ENCODE measurements at places on chromosomes 7 and 10.

DNA sequence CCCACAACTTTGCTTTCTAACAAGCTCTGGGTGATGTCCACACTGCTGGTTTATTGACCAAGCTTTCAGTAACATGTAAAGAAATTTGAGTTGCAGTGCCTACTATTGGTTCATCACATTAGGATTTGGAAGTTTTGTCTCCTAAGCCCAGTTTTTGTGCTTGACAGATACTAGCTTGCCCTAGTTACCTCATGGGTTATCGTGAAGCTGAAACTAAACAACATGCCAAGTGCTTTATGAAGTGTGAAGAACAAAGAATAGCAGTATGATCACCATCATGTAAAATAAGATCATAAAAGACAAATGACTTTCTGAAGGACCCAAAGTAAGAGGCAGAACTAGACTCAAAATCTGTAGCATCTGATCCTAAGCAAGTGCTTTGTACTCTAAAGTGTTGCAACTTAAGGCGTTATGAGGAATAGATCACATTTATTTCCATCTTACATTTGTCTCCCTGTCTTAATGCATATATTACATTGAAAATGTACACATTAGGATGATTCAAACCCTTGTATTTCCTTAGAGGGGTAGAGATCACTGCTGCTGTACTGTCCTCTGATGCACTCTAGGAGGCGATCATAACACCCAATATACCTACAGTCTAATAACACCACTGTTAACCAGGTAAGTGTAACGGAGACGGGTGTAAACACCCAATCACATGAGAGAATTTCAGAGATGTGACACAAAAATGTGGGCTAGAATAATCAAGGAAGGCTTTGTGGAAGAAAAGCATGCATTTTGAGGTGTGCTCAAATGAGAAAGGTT lies 71.3 kb downstream of the NRCAM start:
- no peak for DNase-seq

- DNase-seq, result no peak
Measured at GRCh38 chr7:99557196-99557607, 1.2 kb upstream of the ZNF655 start.

DNA sequence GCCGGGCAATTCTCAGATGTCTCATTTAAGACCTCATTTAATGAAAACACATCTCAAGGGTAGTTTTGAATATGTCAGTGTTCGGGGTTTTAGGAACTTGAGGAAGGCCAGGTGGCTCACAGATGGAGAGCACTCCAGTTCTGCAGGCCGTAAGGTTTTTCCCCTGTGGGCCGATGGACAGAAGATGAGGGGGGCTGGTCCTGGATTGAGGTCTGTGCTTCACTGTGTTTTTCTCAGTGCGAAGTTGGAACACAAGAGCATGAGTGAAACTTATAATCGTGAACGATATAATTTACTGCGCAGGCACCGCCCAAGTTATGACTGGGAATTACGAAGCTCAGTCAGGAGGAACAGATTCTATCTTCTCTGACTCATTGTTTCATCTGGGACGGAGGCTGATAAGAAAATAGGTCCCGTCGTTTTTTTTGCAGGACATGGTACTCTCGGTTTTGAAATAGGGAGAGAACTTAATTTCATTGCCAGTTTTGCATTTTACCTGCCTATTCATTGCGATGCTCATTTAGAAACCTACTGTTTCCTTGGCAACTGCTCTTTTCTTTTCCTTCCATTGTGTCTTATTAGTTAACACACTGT lies 591.0 kb upstream of the PFKP start:
- DNase-seq, result no peak

GRCh38 chr10:76086761-76087639 lies 655.6 kb downstream of the LRMDA start:
- no peak for DNase-seq

- DNase-seq, result no peak
Measured at GRCh38 chr7:144941127-144941526, 105.3 kb upstream of the TPK1 start.

- DNase-seq, result no peak
Measured at GRCh38 chr10:65838811-65839210, 1087.0 kb upstream of the LRRTM3 start.

DNA sequence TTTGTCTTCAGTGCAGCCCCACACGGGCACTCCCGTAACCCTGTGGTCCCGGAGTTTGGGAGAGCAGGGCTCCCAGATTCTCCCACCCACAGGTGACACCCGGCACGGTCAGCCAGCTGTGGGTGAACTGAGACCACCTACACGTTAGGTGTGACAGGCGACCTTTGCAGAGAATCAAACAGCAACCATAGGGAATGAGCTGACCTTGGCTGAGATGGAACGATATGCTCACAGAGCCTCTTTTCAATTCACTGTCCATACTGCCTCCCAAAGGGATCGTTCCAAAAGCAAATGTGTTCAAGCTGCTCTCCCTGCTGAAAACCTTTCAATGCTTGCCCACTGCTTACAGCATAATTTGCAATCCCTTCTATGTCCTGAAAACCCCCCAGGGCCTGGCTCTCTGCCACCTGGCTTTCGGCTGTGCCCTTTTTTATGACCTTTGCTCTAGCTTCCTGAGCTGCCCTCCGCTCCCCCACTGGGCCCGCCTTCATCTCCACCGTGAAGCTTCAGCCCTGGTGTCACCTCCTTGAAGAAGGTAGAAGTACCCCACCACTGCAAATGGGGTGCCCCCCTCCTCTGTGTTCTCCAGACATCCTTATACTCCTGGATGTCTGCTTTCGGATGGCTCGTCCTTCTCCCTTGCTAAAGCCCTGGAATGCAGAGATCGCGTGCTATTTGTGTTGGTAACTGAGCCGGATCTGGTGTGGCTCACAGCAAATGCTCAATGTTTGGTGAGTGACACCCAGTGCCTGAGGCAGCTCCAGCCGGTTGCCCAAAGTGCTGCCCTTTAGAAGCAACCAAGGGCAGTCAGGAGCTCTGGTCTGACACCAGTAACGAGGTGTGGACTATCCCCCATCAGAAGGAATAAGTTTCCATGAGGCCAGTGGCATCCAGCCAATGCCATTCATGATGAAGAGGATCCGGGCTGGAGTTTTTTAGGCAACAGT lies 90.4 kb downstream of the KIAA1549 start:
- peak; percentile 92 for DNase-seq

DNA sequence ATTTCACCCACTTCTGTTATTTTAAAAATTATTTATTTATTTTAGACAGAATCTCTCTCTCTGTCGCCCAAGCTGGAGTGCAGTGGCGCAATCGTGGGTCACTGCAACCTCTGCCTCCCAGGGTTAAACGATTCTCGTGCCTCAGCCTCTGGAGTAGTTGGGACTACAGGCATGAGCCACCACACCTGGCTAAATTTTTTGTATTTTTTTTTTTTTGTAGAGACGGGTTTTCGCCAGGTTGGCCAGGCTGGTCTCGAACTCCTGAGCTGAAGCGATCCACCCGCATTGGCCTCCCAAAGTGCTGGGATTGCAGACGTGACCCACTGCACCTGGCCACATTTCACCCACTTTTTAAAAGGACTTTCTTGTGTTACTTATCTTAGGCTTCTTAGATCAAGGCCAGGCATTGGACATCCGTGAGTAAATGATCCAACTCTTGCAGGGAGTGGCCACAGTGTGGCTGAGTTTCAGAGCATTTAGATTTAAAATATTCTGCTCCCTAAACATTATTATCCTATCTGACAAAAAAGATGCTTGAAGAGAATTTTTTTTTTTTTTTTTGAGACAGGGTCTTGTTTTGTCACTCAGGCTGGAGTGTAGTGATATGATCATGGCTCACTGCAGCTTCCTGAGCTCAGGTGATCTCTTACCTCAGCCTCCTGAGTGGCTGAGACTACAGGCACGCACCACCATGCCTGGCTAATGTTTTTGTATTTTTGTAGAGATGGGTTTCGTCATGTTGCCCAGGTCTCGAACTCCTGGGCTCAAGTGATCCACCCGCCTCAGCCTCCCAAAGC lies 14.4 kb downstream of the SNX10 start:
- DNase-seq, result no peak

DNA sequence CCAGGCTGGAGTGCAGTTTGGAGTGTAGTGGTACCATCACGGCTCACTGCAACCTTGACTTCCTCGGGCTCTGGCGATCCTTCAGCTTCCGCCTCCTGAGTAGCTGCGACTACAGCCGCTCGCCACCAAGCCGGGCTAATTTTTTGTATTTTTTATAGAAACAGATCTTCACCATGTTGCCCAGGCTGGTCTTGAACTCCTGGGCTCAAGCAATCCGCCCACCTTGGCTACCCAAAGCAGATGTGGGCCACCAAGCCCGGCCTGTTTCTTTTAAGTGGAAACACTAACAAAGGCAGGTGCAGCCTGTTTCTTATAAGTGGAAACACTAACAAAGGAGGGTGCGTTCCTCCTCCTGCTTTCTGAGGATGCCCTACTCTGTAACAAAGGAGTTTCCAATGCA lies 18.2 kb downstream of the PRF1 start:
- DNase-seq, result no peak

GRCh38 chr10:4070184-4070583 lies 285.2 kb upstream of the KLF6 start:
- DNase-seq, result no peak

DNA sequence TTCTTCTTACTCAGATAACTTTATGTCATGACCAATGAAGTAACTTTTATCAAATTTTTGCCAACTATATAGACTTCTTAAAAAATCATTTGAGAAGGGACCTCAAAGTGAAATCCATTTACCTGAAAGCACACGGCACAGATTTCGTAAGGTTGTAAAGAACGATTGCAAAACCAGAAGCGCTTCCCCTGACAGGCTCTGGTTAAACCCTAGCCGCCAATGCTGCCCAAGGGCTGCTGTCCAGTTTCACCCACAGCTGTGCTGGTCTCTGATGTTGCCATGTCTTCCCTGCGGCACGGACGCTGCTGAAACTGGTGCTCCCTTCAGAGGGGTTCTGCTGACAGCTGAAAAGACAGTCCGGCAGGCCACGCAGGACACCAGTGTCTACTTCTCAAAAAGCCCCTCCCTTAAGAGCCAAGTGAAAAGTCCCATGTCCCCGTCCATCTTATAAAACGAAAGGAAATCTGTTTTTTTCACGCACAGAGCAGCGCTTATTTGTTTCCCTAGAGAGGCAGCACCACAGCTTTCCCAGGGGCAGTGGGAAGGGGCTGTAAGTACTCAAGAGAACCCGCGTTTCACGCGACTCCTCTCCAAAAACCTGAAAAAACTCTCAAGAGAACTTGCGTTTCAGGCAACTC lies 32.5 kb downstream of the GNA12 start:
- no peak for DNase-seq

- no peak for DNase-seq
Measured at GRCh38 chr10:93412801-93413200, 69.3 kb downstream of the MYOF start.

GRCh38 chr7:138396251-138397070 lies 63.6 kb upstream of the TRIM24 start:
- DNase-seq, result no peak

DNA sequence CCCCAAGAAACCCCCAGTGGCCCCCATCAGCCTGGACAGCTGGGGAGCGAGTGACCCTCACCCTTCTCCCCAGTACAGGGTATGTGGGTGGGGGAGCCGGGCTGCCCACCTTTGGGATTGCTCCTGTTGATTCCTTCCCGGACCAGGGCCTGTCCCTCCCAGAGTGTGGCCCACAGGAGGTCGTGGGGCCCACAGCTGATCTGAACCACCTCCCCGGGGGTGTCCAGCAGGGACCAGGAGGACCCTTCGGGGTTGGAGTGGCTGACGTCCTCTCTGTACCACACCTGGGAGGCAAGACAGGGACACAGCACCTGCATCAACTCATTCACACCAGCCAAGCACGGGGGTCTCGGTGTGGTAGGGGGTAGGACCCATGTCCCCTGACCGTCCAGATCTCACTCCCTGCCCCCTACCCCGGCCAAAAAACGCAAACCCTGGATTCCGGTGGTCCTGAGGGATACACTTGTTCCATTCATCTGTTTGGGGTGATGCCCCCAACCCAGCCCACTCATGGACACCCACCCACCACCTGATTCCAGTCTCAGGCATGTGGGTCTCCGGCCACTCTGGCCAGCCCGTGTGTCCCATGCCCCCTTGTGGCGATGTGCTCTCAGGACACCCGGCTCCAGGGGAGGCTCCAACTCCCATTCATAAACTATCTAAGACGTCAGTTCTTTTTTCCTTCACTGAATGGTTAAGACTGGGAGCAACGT lies 10.9 kb downstream of the TECPR1 start:
- peak; percentile 28 for DNase-seq

GRCh38 chr7:46756256-46756655 lies 825.7 kb downstream of the TNS3 start:
- DNase-seq, result no peak

GRCh38 chr10:122249991-122250750 lies 20.9 kb upstream of the BTBD16 start:
- DNase-seq, result no peak

GRCh38 chr7:49112647-49113046 lies 188.3 kb downstream of the CDC14C start:
- DNase-seq, result no peak

- no peak for DNase-seq
Measured at GRCh38 chr7:92783260-92784201, 52.8 kb downstream of the CDK6 start.

- DNase-seq, result no peak
Measured at GRCh38 chr7:116027786-116028185, 2.8 kb downstream of the TFEC start.

Measured in Panc1 (cell line).